ENCODE measurements at places on chromosomes 2 and 18.

DNA sequence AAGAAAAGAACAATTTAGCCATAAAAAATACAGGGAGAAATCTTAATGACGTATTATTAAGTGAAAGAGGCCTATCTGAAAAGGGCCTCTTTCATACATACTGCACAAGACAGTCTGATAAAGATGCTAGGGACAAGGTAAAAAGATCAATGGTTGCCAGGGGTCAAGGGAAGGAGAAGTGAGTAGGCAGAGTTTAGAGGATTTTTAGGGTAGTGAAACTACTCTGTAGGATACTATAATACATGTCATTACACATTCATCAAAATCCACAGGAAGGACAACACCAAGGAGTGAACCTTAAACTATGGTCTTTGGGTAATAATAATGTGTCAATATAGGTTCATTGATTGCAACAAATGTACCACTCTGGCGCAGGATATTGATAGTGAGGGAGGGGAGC lies 289.3 kb downstream of the FSIP2 start:
- DNase-seq = no peak

DNA sequence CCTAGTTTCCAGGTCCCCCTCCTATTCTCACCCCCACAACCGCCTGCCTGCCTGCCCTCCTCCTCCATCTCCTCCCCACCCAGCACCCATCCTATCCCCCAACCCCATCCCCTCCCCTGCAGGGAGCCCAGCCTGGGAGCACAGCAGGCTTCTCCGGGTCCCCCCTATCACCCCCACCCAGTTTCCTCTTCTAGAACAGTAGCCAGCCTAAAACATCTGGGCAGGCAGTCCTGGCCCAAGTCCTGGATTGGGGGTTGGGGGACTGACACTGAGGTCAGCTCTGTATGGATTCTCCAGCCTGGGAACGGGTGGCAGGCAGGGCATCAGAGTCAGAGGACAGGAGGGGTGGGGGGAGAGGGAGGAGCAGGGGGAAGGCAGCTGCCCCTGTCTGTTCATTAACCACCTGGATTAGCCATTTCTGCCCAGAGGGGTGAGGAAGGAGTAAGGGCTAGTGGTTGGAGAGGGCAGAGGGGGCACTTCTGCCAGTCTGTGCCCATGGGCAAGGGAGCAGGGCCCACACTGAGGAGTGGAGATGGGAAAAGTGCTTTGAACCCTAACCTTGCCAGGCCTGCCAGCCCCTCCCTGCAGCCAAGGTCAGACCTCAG lies 60.0 kb downstream of the TNS1 start:
- DNase-seq = no peak

DNA sequence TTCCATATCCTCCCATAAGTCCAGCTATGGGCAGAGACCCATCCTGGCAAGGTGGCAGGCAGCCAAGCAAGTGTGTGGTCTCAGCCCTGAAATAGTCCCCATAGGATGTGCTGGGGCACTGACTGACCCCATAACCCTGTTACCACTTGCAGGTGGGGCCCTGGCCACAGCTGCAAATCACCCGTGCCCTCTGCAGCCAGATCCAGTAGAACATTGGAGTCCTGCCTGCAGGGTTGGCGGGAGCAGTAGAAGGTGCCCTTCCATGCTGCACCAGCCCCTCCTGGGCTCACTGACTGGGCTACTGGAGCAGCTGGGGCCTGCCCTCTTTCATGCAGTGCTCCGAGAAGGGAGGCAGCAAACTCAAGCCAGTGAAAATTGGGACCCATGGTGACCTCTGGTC lies 112.6 kb upstream of the MCFD2 start:
- DNase-seq = no peak

DNA sequence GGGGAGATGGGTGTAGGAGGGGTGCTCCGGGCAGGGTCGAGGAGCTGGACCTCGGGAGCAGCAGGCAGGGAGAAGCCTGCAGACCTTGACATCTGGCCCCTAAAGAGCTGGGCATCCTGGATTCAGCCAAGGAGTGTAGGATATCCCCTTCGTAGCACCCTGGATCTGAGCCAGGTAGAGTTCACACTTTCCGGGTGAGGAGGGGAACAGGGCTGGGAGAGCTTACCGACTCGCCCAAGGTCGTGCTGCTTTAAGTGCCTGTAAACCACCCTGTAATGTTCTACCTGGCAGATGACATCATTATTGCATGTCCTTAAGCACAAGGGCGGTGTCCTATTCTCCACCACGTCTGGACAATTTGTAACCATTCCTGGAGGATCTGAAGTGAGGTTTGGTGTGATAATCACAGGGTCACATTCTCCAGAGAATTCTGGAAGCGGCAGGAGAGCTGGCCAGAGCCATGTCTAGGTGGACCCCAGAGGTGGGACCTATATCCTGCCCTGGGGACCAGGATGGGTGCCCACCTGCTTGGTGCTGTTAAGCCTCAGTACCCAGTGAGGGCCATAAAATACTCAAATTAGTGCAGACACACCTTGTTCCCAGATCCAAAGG lies 14.6 kb downstream of the ITM2C start:
- DNase-seq = no peak

DNA sequence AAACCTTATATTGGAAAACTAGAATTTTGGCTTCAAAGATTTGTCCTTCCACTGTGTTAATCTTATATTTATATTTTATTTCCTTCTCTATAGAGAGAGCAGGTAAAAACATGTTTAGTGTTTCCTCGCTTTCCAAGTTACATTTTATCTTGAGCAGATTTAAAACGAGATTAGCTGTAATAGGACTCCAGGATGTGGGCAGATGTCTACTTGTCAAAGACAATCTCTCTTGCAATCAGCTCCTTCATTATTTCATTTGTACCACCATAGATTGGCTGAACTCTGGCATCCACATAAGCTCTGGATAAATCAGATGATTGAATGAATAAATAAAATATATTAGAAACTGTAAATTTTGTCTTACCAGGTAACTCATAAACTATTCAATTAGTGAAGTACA lies 17.5 kb upstream of the KANSL1L start:
- no peak for DNase-seq

GRCh38 chr2:86789687-86790133 lies 1.0 kb downstream of the CD8A start:
- no peak for DNase-seq

All from activated CD4-positive, alpha-beta T cell treated with anti-CD3 and anti-CD28 coated beads, Interleukin-2, amount 50 U/mL, for 1 hour (primary cell).